Head of caudate nucleus (tissue), 42 donors: ENCODE measurements at places on chromosomes 1 and 21.

DNA sequence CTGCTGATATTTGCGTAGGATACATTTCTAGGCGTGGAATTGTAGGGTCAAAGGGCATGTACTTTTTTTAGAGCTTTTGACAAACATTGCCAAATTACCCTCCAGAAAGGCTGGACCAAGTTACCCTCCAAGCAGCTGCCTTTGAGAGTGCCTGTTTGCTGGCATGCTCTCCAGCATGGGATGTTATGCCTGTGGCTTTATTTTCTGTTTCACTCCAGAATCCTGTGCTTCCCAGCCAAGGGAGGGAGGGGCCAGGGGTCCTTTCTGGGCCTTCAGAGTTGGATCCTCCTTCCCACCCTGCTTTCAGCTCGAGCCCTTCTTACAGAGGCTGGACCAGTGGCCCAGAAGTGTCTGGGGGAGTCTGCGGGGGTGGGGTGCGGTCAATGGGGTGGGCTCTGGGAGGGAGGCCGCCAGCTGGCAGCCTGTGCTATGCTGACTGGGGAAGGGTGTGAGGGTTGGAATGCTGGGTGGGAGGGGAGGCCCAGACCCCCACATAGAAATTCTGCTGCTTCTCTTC is 81.2 kb downstream of the EPHB2 start:
- no peak for DNase-seq

GRCh38 chr1:11507309-11507708 is 28.4 kb downstream of the DISP3 start:
- DNase-seq = no peak

DNA sequence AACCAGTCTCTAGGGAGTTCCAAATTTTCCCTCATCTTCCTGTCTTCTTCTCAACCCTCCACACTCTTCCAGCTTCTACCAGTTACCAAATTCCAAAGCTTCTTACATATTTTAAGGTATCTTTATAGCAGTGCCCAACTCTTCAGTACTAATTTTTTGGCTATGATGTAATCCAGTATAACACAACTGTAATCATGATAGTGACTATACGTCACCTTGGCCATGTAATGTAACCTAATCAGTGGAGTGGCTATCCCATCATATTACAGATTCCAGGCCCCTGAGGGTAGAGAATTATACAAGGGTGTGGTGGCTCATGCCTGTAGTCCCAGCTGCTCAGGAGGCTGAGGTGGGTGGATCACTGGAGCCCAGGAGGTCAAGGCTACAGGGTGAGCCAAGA is 143.2 kb downstream of the CLEC20A start:
- DNase-seq = no peak

DNA sequence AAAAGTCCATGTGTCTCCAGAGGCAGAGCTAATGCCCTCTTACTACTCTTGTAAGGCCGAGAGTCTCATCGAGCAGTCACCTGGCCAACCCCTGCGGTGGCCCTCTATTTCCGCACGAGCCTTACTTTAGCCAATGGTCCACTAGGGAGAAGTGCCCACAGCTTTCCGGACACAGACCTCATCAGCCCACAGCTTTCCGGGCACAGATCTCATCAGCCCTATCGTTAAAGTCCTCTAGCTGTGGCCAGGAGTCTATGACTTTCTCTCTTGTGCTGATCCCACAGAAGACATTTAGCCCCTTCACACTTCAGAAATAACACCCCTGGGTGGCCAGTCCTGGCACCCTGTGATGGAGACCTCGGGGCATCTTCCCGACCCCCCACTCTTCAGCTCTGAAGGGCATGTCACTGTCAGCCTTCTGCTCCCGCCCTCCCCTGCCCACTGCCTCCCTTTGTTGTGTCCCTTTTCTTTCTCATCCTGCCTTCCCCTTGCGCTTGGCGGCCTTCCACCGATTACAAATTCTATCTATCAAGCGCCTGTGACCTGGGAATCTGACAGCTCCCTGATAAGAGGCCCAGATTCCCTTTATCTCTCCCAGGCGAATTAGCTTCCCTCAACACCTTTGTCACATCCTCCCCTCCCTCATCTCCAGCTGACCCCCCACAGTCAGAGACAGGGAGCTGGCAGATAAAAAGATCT is 161.0 kb downstream of the PLXNA2 start:
- DNase-seq = no peak

GRCh38 chr1:111251570-111251969 is 24.1 kb downstream of the CHI3L2 start:
- DNase-seq = no peak
